ENCODE measurements at places on chromosomes 12 and 14. TPM values are rescaled to one million over a fixed set of nuclear protein-coding genes. Genes with fewer than 3 reads are reported as not detected.

DNA sequence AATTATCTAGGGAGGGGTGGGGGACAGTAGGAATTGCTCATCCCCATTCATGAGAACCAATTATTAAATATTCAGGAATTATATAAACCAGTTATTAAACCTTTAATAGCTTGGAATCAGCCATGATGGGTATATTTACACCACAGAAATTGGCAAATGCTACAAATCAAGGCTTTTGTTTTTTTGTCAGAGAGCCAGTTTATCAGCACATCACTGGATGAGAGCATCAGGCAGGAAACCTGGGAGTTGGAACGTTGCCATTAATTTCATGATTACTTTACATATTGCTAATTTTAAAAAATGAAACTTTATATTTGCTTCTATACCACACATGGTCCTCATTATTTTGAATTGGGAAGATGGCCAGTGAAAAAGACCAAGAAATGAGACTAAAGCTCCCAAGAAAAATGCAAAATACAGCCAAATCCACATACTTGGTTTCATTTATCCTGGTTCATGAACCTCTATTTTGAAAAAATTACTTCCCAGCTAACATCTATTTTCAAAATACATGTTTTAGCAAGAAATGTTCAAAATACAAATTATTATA lies 48.4 kb downstream of the ATL1 start:
- DNase-seq = no peak

GRCh38 chr14:41498959-41499358 lies 107.7 kb upstream of the LRFN5 start:
- DNase-seq = no peak

Gene CLEC9A
- total RNA-seq = not detected

Gene PTPRR
- 2.1 TPM for total RNA-seq

Gene NEUROD4
- total RNA-seq = not detected

GRCh38 chr14:95935228-95935822 lies 58.7 kb downstream of the TUNAR start:
- DNase-seq = no peak

Gene NDRG2
- 175 TPM for total RNA-seq

Gene PPP4R4
- 0.34 TPM for total RNA-seq

Gene MORN3
- total RNA-seq = not detected

Gene TMEM30B
- total RNA-seq = 0.83 TPM

DNA sequence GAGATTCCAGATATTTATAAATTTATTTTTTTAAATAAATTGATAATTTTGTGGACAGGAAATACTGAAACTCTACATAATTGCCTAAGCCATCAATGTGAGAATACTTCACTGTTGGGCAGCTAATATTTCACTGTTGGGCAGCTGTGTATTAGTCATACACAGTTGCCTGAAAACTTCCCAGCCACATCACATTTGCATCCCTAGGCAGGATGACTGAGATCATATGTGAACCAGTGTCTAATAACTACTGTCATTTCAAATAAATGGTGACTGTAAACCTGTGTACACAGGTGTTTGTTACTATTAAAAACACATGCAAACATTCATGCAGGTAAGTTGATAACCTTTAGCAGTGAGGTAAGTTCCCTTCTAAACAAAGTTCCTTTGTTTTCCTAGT lies 43.9 kb downstream of the TMTC3 start:
- DNase-seq = no peak

Gene PLCZ1
- not detected for total RNA-seq

Gene LTB4R
- 2.9 TPM for total RNA-seq

Gene CLEC7A
- 9.4 TPM for total RNA-seq

- DNase-seq = no peak
Observed at GRCh38 chr14:75049731-75050201, 1.5 kb downstream of the MLH3 start.

Gene CCND2
- total RNA-seq = 101 TPM

DNA sequence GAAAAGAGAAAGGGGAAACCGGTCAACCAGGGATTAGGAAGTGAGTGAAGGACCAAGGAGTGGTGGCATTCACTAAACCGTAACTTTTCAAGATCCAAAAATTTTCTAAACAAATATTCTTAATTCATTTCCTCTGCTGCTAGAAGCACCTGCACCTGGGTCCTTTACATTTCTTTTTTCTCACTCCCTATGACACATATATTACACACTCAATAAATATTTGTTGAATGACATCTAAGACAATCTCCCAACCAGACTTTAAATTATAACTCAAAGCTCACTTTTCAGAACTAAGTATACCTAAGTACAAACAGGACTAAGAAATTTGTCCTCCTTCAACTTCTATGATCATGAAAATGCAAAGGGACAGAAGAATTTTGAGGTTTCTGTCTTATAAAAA lies 11.1 kb downstream of the TTC5 start:
- DNase-seq = no peak

Gene BBOF1
- total RNA-seq = 11.8 TPM

DNA sequence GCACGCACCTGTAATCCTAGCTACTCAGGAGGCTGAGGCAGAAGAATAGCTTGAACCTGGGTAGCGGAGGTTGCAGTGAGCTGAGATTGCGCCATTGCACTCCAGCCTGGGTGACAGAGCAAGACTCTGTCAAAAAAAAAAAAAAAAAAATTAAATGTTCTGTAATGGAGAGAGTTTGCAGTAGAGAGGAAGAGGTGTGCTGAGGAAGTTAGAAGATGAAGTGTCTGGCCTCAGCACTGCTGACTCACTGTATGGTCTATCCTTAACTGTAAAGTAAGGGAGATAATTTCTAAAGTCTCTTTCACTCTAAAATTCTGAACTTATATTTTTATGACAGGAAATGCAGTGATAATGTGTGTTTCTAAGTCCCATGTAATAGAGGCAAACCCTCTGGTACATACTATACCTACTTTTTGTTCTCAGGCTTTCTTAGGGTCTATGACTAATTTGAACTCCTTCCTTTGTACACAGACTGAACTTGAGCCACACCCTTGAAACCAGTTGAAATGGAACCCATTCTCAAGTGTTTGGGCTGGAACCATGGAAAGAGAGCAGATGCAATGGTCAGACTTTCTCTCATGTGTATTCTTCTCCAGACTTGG lies 278.1 kb upstream of the FAR2 start:
- no peak for DNase-seq

- DNase-seq = no peak
Observed at GRCh38 chr14:24875203-24875838, 174.6 kb downstream of the STXBP6 start.

Gene NINJ2
- total RNA-seq = 7.0 TPM

GRCh38 chr12:126506426-126507182 lies 1441.4 kb downstream of the AACS start:
- DNase-seq = no peak

GRCh38 chr14:60632777-60633176 lies 16.5 kb downstream of the SIX1 start:
- no peak for DNase-seq

Gene CCDC198
- total RNA-seq = not detected

Gene DPF3
- total RNA-seq = 2.5 TPM

- DNase-seq = no peak
Observed at GRCh38 chr14:79597566-79597965, 613.7 kb downstream of the DIO2 start.

GRCh38 chr14:77052281-77053044 lies 24.0 kb upstream of the IRF2BPL start:
- DNase-seq = no peak

DNA sequence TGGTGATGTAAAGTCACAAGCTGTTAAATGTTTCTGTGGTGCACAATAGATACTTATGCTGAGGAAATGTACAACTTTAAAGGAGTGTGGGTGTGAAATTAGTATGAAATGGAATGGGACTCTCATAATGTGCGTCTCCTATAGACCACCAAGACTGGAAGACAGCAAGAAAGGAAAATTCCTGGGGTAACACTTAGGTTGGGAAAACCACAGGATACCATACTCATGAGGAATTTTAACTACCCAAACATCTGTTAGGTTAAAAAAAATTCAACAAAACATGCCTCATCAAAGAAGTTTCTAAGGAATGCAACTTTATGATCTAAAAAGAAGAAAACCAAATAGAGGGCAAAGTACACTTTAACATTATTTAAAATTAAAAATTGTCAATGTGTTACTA lies 113.7 kb upstream of the MYF6 start:
- no peak for DNase-seq

DNA sequence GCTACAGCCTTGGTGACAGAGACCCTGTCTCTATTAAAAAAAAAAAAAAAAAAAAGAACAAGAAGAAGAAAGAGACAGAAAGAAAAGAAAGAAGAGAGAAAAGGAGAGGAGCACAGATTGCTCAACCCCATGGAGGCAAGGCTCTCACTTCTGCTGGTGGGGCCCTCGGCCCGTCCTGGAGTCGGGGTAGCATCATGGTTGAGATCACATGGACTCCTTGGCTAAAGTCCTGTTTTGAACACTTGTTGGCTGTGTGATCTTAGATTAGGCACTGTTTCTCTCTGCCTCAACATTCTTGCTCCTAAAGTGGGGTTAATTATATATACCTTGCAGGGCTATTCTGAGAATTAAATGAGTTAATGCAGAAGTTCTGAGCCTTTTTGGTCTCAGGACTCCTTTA lies 207.7 kb downstream of the CACNA1C start:
- DNase-seq = no peak

Gene GPR135
- total RNA-seq = 5.2 TPM

DNA sequence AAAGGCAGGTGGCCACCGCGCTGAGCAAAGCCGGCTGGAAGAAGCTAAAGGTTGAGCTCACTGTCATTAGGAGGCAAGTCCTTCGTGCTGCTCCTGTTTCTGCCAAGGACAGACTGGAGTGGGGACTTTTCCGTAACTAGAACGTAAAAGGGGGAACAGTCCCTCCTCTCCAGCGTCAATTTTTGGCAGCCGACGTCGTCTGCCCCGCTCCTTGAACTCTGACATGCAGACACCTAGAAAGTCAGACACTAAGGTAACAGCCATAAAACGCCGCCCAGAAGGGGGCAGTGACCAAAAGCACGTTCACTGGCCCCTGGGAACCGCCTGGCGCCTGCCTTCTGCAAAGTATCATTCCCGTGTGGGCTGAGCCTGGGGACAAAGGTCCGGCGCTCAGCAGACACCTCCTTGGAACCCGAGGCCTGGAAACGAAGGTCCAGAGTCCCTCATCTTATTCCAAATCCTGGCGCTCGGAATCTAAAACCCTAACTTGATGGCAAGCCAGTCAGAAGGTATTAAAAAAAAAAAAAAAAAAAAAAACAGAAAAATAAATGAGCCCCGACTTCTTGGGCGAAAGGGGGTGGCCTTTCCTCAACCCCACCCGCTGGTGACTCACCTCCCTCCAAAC lies 1.1 kb upstream of the LRP1 start:
- no peak for DNase-seq

Gene C12orf54
- total RNA-seq = not detected

Gene OR4K14
- not detected for total RNA-seq

Gene IAPP
- not detected for total RNA-seq

GRCh38 chr12:65778258-65779090 lies 45.8 kb upstream of the HMGA2 start:
- DNase-seq = no peak

DNA sequence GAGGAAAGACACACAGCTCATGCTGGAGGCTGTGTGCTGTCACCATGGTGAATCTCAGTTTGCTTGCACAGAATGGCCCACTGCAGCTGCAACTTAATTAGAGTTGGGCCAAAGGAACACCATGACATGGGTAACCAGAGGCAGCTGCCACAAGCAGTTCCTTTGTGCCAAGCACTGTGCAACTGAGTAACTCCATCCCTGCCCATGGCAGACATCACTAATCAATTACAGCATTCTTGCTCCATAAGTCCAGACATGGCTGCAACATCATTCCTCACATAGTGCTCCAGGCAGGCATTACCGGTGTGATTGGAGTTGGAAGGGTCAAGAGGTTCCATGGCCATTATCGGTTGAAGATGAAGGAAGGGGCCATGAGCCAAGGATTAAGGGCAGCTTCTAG lies 207.0 kb downstream of the RBM19 start:
- no peak for DNase-seq

GRCh38 chr12:53747095-53747494 lies 4.7 kb downstream of the CISTR start:
- DNase-seq = no peak

Gene NFATC4
- total RNA-seq = 56.7 TPM

DNA sequence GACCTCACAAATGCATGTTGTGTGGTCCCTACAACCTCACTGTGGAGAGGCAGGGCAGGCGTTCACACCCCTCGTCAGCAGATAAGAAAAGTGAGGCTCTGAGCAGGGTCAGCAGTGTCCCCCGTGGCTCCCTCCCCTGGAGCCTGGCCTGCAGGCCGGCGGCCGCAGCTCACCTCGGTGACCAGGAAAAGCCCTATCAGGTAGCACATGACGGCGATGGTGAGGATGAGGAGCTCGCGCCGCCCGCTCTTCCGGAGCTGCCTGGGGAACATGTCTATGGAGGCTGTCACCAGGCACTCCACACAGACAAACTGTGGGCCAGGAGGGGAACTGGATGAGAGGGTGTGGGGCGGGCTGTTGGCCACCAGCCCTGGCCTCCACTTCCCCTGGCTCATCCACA lies 18.0 kb downstream of the SLC6A12 start:
- DNase-seq = no peak

DNA sequence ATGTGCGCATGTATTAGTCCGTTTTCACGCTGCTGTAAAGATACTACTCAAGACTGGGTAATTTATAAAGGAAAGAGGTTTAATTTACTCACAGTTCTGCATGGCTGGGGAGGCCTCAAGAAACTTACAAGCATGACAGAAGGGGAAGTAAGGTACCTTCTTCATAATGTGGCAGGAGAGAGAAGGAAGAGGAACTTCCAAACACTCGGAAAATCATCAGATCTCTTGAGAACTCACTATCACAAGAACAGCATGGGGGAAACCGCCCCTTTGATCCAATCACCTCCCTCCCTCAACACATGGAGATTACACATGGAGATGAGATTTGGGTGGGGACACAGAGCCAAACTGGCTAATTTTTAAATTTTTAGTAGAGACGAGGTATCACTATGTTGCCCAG lies 41.8 kb upstream of the SNX6 start:
- no peak for DNase-seq

DNA sequence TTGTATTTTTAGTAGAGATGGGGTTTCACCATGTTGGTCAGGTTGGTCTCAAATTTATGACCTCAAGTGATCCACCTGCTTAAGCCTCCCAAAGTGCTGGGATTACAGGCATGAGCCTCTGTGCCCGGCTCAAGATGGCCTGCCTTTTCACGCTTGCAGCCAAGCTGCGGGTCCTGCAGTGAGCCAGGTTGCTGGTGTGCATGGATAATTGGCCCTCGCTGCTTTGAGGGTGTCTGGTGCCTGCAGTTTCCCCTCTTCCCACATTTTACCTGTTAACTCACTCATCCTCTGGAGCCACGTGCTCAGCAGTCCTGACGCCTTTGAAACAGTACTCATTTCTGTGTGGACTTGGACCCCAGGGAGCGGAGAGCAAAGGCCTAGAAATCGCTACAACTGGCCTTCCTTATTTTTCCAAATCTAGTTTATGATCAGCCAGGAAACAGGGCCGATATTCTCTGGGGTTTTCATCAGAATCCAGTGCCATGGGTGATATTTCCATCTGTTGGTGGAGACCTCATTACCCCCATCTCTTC lies 42.2 kb downstream of the TPCN1 start:
- DNase-seq = no peak

DNA sequence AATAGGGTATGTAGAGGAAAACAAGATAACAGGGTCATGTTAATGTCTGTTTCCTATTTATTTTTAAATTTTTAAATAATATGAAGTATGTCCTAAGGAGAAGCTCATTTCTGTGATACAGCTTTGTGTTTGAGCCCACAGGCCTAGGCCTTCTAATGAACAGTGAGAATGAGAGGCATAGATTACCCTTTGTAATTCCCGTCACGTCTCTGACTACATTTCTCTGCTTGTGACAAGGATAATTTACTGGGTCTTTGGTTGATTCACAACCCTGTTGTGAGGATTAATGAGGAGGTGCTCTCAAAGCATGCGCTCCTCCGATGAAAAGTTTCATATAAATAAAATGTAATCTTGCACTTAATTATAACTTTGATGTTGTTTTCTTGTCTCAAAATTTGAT lies 56.1 kb downstream of the SYT10 start:
- no peak for DNase-seq
